ENCODE measurements at places on chromosomes 4 and X.

GRCh38 chr4:102687373-102687981 lies 73.3 kb downstream of the MANBA start:
- no peaks in the 10 kb centered on the region for H3K27me3 ChIP-seq
- no peak overlapping the region for H3K4me3 ChIP-seq
- H3K27ac ChIP-seq = no peak overlapping the region

- H3K27ac ChIP-seq = no peak overlapping the region
- no peak overlapping the region for H3K4me3 ChIP-seq
- H3K27me3 ChIP-seq = no peaks in the 10 kb centered on the region
- H3K4me1 ChIP-seq = no peaks in the 10 kb centered on the region
Observed at GRCh38 chr4:147492761-147493160, 11.9 kb downstream of the EDNRA start.

GRCh38 chr4:100795581-100795980 lies 277.8 kb upstream of the EMCN start:
- no peaks in the 10 kb centered on the region for H3K27me3 ChIP-seq
- no peak for DNase-seq
- no peaks in the 10 kb centered on the region for H3K4me1 ChIP-seq
- H3K36me3 ChIP-seq = no peaks in the 10 kb centered on the region
- no peak overlapping the region for H3K4me3 ChIP-seq

- H3K4me3 ChIP-seq = peak overlapping the region; percentile 0
- DNase-seq = peak; percentile 68
- peaks cover 25% of the 10 kb centered on the region for H3K4me1 ChIP-seq
- H3K27me3 ChIP-seq = no peaks in the 10 kb centered on the region
Observed at GRCh38 chr4:184534511-184535391, 60.4 kb upstream of the IRF2 start.

- no peak overlapping the region for H3K4me3 ChIP-seq
- H3K27me3 ChIP-seq = no peaks in the 10 kb centered on the region
- no peaks in the 10 kb centered on the region for H3K4me1 ChIP-seq
- no peak overlapping the region for H3K27ac ChIP-seq
- no peaks in the 10 kb centered on the region for H3K36me3 ChIP-seq
Observed at GRCh38 chrX:133685822-133686221, 270.5 kb upstream of the GPC4 start.

- no peak for DNase-seq
- H3K4me3 ChIP-seq = no peak overlapping the region
- no peaks in the 10 kb centered on the region for H3K36me3 ChIP-seq
- no peak overlapping the region for H3K27ac ChIP-seq
Observed at GRCh38 chrX:43175434-43175833, 397.5 kb upstream of the PPP1R2C start.

Data from natural killer cell (primary cell).